NCI-H226 (cell line): ENCODE measurements at places on chromosomes 2 and 18.

DNA sequence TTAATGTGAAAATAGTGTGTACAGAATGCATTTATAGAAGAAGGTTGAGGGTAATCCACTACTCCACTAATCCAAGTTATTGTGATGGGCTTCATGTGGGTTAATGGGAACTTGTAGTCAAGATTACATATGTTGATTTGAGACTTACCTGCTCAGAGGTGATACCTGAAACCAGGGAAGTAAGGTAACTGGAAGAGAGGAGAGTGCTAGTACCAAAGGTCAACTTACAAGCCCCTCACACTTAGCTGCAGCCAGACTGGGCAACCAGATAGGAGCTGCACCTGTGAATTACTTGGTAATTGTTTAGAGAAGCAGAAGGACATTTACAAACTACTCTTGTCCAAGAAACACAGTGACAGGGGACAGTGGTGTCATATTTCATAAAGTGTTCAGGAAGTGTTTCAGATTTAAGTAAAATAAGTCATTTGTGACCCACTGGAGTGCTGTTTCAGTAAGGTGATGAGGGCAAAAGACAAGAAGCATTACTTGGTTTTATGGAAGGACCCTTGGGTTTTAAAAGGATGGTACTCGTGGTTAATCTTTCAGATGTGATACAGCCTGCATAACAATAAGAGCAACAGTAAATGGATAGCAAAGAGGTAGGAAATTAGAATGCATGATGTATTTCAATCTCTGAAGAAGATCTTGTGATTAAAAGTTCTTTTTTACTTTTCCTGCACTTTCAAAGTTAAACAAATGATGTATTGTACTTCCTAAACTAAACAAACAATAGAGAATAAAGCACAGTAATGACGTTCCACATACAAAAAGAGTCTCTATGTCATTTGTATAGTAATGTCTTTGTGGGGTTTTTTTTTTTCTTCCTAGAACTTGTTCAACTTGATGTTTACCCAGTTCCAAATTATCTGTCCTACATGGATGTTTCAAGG is 189.3 kb downstream of the PHLPP1 start:
- no peak for DNase-seq

DNA sequence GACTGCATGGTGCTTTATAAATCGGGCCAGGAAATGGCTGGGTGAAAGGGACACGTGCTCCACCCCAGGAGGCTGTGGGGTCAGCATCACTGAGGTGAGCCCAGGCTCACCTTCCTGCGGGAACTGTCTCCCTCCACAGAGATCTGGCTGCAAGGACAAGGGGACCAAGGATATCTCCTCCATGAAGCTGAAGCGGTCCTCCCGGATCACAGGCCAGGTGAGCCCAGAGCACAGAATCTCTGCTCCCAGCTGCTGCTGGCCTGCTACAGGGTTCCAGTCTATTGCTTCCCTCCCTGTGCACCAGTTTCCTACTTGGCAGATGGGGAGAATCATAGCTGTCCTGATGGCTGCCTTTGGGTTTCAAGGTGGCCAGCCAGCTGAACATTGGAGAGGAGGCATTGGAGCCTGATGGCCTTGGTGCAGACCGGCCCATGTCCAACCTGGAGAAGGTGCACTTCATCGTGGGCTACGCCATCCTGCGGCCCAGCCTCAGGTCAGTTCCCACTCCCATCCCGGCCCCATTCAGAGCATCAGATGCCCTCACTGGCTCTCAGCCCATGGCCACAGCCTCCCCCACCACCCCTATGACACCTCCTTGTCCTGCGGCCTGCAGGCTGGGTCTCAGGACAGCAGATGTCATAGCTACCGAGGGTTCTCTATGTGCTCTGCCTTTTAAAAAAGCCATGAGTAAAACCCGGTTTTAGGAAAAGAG is 33.7 kb upstream of the GPR17 start:
- DNase-seq, result no peak

GRCh38 chr2:102112692-102113665 is 29.6 kb upstream of the IL1R1 start:
- no peak for DNase-seq

- DNase-seq, result no peak
Observed at GRCh38 chr2:48454504-48454903, 75.5 kb upstream of the STON1 start.

DNA sequence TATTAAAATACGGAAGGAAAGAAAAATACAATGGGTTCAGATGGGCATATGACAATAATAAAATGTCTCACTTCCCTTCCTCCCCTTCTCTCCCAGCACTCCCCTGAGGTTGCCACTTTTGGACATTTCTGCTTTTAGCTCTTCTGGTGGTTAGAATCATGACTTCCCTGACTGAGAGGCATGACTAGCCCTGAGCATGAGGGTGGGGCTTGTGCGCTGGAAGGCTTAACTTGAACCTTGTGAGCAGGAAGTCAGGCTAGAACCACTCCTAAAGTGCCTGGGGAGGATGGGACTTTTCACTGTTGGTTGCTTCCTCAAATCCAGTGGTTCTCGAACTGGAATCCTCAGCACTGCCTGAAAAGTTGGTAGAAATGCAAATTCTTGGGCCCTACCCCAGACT is 19.7 kb upstream of the ARHGAP25 start:
- no peak for DNase-seq
